ENCODE measurements at places on chromosomes 1 and 21.

DNA sequence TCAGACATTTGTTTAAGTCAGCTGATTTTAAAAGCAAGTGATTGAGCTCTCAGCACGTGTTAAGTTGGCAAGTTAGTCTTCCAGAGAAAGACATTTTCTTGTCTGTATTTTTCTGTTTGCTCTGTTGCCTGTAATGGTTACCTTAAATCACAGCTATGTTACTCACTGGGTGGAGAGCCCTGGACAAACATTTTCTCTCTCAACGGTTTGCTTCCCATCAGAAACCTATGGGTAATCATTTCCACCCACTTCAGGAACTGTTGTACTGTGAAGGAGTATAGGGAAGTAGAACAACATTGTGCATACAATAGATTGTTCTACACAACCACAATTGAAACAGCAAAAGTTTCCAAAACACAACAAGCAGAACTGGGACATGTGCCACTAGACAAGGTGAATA, 113.9 kb upstream of the DPT start:
- DNase-seq = no peak

DNA sequence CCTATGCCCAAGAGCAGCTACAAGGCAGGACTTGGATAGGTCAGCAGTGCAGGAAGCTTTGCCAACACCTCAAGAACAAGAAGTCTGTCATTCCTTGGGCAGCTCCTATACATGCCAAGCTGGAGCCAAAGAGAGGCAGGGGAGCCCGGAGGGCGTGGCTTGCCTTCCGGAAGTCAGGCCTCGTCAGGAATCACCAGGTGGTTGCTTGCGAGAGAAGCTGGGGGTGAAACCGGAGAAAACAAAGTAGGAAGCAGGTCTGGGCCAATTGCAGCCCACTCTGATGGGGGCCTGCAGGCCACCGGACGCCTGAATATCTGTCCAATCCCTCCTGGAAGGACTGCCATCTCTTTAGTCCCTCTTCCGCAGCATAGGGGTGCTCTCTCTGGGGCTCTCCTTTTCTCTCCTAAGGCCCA, 794 bp upstream of the FAM76A start:
- DNase-seq = no peak

- DNase-seq = no peak
Measured at GRCh38 chr1:206657751-206658150, 22.4 kb downstream of the DYRK3 start.

DNA sequence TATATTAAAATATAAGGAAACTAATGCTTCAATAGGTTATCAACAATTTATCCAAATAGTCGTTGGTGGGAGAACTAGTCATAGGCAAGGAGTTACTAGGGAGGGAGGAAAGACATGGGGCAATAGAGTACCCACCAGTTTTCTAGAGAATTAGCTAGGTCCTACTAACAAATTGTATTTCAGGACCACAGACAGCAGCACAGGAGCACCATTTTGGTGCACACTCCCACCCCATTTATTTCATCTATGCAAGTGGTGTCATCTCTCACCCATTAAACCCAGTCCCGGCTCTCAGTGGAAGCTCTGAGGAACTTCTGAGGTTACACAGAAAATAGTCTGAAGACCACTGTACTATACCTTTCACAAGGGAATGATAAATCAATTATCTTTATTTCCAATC, 89.0 kb upstream of the BCAR3 start:
- no peak for DNase-seq

GRCh38 chr1:43293896-43294760, 6.7 kb upstream of the TIE1 start:
- no peak for DNase-seq
